CD14-positive monocyte (primary cell): ENCODE measurements at places on chromosomes 1 and 21.

- no peak for DNase-seq
Observed at GRCh38 chr1:27650171-27650538, 15.2 kb upstream of the FGR start.

DNA sequence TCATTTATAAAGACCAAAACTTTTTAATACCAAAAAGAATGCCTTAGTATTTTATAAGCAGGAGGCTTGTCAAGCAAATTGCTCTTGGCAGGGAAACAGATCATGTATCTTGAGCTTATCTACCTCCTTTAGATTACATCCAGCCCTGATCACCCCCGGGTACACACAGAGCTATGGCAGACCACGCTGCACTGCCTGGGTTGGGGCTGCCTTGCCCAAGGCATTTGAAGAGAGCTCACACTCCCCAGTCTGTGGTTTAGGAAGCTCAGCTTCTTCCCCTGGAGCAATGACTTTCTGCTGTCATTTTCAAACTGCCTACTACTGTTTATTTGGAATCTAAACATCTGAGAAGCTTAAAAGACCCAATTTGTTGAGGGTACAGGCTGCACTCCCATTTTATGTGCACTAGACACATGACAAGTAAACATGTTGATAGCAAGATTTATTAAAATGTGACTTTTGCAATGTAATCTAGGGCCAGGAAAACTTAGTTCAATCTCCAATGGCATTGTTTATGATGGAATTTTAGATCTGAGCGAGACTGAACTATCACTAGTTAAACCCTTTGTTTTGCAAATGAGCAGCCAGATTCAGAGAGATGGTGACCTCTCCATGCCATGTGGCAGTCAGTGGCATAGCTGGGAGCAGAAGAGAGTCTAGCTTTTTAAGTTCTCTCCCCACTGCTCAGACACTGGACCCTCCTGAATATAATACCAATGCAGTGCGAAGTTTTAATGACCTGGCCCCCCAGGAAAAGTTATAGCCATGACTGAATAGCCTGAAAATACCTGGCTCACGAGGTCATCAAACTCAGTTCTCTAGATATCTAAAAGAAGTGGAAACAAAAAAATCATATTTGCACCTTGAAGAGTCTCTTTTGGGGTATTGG, 214.9 kb downstream of the HLX start:
- DNase-seq, result no peak

DNA sequence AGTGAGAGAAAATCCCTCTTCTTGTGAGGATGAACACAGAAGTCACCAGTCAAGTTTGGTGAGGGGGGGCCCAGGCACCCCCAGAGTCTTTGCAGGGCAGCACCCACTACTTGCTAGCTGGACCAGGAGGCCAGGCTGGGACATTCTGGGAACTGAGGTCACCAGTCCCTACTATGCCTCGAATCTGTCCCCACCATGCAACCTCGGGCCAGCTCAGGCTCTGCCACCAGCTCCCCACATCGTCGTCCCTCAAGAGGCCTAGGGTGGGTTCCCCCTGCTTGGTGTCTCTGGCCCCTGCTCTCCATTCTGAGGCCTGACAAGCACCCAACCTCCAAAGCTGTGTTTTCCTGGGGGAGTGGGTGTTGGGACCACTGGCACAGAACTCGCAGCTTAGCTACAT, 22.2 kb upstream of the ZNF678 start:
- DNase-seq, result no peak

- DNase-seq, result no peak
Observed at GRCh38 chr1:169044971-169045370, 61.5 kb upstream of the ATP1B1 start.

- no peak for DNase-seq
Observed at GRCh38 chr1:199804526-199804925, 223.0 kb upstream of the NR5A2 start.
